ENCODE measurements at places on chromosomes 2 and 18.

- DNase-seq = no peak
Observed at GRCh38 chr2:30910686-30911085, 103.4 kb upstream of the CAPN13 start.

DNA sequence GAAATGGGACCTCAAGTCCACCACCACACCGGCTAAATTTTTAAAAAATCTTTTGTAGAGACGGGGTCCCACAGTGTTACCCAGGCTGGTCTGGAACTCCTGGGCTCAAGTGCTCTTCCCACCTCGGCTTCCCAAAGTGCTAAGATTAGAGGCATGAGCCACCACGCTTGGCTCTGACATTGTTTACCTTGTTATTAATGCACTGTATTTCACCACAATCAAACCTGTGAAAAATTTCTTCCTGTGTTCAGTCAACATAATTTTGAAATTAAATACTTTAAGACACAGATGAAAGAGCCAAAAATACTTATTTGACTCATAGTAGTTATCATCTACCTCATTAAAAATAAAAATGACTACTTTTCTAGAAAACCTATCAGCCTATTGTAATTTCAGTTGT is 16.0 kb upstream of the FAM124B start:
- DNase-seq = no peak

DNA sequence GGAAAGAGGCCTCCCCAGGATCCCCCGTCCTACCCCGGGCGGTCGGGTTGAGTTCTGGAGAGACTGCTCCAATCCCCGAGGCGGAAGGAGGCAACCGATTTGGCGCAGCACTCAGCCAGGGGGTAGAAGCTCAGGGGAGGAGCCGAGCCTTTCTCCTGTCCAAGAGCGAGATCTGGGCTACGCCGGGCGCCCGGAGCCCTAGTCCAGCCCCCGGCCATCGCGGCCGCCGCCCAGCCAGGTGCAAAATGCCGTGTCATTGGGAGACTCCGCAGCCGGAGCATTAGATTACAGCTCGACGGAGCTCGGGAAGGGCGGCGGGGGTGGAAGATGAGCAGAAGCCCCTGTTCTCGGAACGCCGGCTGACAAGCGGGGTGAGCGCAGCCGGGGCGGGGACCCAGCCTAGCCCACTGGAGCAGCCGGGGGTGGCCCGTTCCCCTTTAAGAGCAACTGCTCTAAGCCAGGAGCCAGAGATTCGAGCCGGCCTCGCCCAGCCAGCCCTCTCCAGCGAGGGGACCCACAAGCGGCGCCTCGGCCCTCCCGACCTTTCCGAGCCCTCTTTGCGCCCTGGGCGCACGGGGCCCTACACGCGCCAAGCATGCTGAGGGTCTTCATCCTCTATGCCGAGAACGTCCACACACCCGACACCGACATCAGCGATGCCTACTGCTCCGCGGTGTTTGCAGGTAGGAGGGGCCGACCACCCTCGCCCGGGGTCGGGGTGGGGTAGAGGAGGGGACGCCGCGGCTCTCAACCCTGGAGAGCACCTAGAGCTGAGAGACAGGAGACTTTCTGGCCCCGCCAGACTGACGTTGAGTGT is at the start of gene DYSF:
Gene DYSF (plus strand): TSS at position 158 of the 817 bp plus-strand sequence.
- DNase-seq = no peak

GRCh38 chr18:13159579-13159978 is 59.0 kb upstream of the LDLRAD4 start:
- no peak for DNase-seq

GRCh38 chr2:72901426-72901825 is 14.2 kb downstream of the SPR start:
- no peak for DNase-seq

- no peak for DNase-seq
Observed at GRCh38 chr2:217685255-217685605, 317.6 kb downstream of the TNS1 start.

GRCh38 chr18:21298351-21298750 is 56.3 kb downstream of the GREB1L start:
- DNase-seq = no peak

DNA sequence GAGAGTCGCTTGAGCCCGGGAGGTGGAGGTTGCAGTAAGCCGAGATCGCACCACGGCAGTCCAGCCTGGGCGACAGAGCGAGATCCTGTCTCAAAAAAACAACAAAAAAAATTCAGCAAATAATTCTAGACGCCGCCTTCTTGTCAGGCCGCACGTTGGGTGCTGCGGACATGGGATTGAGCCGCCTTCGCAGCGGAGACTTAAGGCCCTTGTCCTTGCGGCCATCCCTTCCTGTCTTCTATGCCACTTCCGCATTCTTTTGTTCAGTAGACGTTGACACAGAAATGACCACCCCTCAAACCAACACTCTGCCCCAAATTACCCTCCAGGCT is 15.8 kb downstream of the PTPN18 start:
- no peak for DNase-seq

GRCh38 chr2:236558036-236558435 is 11.6 kb upstream of the ACKR3 start:
- no peak for DNase-seq

DNA sequence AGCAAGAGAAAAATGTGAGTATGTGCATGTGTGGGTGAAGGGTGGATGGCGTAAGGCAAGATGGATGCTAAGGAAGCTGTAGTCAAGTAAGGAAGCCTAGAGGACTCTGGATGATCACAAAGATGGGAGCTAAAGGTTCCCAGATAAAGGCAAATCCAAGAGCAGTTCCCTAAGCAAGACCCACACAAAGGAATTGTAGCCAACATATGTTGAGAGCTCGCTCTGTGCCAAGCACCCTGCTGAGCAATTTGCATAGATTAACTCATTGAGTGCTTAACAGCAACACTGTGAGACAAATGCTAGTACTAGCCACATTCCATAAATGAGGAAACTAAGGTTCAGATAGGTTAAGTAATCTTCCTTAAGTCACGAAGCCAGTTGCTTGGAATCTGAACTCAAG is 132.6 kb downstream of the C1D start:
- no peak for DNase-seq

- no peak for DNase-seq
Observed at GRCh38 chr2:152420363-152420762, 85.4 kb downstream of the FMNL2 start.

DNA sequence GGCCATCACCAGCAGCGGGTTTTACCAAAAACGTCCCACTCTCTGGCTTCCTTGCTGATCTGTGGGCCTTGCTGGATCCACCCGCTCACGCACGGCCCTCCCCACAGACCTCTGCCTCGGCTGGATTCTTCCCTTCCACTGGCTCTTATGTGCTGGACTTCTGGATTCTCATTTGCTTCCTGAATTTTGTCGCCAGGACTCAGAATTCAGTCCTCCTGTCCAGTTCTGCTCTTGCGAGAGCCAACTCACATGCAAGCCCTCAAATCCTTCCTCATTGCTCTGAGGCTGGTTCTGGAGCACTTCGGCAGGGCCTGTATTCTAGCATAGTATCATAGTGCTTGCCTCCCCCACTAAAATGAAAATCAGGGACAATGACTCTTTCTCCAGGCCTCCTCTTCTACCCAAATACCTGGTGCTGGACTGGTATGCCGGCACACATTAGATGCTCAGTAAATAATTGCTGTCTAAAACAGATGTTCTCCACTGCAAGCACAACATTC is 115.5 kb downstream of the ATL2 start:
- no peak for DNase-seq

DNA sequence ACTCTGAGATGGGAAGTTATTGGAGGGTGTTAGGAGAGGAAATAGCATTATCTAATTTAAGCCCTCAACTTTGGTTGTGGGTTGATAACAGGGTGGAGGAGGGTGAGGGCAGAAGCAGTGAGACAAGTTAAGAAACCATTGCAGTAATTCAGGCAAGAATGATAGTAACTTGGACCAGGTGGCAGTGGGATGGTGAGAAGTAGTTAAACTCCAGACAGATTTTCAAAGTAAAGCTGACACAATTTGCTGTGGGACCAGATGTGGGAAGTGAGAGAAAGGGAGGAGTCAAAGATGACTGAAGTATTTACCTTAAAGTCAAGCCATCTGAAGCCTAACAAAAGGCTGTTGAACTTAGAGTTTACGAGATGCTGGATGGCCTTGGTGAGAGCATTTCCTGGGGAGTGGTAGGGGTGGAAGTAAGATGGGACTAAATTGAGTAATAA is 163.2 kb upstream of the KLF7 start:
- DNase-seq = no peak

- no peak for DNase-seq
Observed at GRCh38 chr18:79583984-79584401, 95.6 kb upstream of the CTDP1 start.

GRCh38 chr2:32835148-32835547 is 111.6 kb upstream of the LTBP1 start:
- no peak for DNase-seq

DNA sequence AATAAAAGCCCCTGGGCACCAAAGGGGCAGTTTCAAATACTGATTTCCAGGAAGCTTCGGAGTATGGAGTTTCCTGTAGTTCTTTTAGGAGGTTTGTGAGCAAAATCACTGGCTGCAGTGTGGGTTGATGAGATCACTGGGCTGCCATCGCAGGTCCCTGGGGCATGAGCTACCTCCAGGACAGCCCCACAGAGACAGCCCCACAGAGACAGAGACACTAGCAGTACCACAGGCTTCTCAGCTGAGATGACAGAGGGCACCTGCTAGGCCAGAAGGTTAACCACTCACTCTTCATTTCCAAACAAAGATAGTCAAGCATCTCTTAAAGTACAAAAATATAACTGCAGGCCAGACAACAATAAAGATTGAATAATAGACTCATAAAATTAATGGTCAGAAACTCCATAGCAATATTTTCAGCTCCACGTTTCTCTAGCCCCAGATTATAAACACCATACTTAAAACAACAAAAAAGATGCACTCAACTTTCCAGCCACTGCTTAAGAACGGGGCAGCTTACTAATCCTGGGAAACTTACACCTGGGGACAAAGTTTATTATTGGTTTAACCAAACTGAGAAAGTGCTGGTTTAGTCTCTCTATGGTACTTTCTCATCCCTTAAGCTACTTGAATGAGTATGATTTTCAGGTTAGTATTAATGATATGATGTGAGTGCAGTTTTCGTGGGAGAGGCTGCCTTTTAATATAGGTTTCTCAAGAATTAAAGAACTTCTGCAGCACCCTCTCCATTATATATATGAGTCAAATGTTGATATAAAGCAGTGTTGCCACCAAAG is 11.6 kb downstream of the AFF3 start:
- no peak for DNase-seq

- no peak for DNase-seq
Observed at GRCh38 chr2:225532096-225532495, 132.6 kb downstream of the NYAP2 start.

DNA sequence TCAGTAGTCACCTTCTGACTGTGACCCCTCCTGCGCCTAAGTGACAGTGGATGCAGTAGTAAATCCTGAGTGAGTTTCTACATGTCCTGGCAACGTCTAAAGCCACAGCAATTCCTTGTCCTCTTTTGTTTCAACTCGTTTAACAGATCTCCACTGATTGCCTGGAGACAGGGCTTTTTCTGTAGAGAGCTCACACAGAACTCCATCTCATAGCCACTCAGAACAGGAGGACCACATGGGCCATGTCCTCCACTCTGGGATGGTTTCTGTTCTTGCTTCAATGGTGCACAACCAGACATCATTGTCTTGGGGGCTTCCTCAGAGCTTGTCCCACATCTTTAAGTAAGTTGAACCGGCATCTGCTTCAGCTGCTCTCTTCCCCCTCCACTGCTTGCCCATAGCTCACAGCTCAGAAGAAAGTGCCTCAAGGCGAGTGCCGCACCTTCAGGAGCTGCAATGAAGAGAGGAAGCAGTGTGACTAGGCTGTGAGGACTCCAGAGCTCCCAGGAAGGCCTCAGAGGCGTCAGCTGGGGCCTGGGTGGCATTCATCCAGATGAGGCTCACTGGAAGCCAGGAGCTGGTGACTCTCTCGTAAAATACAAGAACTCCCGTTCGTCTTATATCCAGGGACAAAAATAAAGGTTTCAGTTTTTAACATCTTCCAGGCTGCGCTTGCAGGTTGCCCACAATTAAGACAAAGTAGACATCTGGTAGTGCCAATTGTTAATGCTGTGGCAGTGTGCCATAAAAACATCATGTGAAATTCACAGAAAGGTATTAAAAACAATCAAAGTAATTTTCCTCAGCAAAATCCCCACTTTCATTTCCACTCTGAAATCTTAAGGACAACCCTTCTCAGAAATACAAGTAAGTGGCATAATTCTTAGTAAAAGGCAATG is 37.3 kb downstream of the ST3GAL5 start:
- no peak for DNase-seq

- no peak for DNase-seq
Observed at GRCh38 chr18:79484661-79485621, 89.2 kb downstream of the NFATC1 start.

GRCh38 chr2:168718622-168719021 is 83.8 kb upstream of the NOSTRIN start:
- DNase-seq = no peak

DNA sequence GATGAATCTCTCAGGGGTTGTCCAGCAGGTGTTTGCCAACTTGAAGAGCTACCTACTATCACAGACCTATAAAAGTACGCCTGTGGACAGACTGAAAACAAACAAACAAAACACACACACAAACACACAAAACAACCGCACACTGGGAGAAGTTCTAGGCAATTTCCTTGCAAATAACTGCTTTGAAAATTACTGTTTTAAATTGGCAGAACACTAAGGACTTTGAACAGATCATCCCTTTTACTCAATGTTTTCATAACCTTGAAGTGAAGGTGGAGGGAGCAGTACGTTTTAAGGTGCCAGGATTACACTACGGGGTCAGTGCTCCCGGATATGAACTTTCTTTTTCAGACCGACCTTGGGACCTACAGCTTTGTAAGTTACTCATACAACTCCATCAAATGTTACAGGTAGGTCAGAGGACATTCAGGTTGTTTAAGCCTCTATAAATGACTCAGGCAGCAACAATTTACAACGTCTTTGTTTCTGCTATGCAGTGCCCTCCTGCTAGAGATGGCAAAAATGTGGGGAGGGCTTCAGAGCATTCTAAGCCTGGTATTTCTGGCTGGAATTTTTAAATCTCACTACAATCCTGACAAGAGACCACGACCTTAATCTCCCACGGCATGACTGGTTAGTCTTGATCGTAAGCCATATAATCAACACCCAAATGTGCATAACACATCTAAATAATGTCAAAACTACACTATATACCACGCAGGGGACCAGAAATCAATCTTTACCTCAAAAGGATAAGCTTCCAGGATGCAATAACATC is 1.4 kb upstream of the SLC20A1 start:
- no peak for DNase-seq

DNA sequence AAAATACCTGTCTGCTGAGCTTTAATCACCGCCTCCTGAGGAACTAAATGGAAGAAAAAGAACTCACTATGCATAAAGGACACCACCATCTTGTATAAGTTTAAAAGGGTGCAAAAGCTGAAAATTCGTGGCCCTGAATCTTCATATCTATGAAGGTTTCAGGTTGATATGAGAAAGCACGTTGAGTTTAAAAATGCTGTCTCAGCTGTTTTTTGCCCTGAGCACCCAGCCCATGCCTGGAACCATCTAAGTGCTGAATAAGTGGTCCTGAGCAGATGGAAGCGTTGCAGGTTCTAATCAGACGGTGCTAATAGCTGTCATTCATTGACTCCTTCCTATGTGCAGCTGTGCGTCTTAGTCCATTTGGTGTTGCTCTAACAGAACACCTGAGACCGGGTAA is 467.4 kb downstream of the EIPR1 start:
- no peak for DNase-seq

- DNase-seq = no peak
Observed at GRCh38 chr2:155502766-155503165, 804.3 kb downstream of the KCNJ3 start.

Data from stimulated activated CD4-positive, alpha-beta T cell treated with anti-CD3 and anti-CD28 coated beads, Interleukin-15, amount 100 ng/mL, for 1 hour (primary cell).